ENCODE measurements at places on chromosomes 5 and 9.
A peak's percentile ranks its signal among the peaks of the same experiment; 100 is the strongest.

- DNase-seq: no peak
These were observed 360.1 kb upstream of the RIOK2 start for GRCh38 chr5:97543166-97543565.

DNA sequence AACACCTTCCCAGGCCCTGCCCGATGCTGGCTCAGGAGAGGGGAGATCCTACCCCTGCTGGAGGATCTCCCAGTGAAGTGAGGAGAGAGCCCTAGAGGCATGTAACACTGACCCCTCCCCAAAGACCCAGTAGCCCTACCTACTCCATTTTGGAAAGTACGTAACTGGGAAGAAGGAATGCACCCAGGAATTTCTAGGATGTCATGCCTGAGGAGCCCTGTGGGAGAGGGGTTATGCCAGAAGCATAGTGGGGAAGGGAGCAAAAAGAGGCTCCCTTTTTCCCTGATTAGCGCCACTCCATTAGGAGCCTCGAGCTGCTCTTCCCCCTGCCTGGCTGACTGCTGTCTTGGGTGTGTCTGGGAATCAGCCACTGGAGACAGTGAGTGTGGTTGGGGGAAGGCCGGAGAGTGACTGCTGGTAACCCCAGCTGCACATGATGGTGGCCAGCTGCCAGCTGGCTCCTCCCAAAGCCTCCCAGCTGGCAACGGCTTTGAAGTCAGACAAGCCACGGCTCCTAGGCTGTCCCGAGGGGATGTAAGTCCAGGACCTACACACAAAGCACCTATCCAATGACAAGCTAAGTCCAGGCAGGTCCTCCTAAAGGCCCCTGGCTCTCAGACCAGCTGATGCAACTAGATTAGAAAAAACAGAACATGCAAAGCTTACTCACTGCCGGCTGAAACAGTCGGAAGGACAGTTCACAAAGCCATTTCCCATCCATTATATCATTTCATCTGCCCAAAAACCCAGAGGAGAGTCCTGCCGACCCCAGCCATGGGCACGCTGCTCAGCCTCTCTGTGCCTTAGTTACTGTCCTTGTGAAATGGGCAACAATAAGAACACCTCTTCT, 136.5 kb upstream of the ABCA1 start:
- DNase-seq: peak; percentile 19

DNA sequence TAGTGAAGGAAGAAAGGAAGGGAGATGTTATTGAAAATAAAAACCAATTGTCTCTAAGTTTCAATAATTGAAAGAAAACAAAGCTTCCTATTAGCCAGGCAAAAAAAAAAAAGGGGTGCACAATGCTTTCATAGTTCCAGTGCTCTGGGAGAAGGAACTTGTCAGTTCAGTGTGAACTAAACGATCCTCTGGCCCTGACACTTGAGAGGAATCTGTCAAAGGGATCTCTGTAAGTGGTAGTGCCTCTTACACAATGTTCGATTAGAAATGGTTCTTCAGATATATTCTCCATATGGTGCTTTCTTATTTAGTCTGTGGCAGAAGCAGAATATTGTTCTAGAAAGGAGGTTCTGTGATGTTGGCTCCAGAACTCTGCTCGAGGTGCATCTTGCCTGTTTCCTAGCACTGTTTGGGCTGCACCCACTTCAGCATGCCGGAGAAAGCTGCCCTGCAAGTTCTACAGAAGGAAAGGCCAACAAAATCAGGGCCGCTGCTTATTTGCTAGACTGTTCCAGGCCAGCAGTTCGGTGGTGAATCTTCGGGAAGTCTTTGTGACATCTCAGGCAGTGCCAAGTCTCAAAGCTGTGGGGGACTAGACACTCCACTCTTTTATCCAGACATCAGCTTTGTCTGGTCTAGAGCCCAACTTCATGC, 90.9 kb downstream of the PIK3R1 start:
- DNase-seq: no peak

- peak; percentile 8 for DNase-seq
These were observed 733 bp downstream of the COL23A1 start for GRCh38 chr5:178589180-178590140.

GRCh38 chr5:55234121-55234700, 803 bp upstream of the CCNO start:
- DNase-seq: peak; percentile 19

DNA sequence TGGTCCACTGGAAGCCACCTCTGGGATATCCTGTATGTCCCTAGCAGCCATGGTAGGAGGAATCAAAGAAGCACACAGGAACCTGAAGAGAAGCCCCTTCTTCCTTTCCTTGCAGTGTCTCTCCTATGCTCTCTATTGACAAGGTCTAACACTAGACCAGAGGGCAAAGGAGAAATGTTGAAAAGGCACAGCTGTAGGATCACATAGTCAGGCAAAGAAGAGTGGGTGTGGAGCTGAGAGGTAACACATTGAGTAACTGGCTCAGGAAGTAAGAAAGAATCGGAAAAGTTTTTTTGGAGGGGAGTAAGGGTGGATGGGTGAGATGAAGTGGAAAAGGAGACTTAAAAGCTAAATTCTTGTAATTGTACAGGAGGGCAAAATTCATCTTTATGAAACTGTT, 100.1 kb downstream of the FOCAD start:
- DNase-seq: no peak

- peak; percentile 88 for DNase-seq
These were observed 39.9 kb downstream of the MOCS2 start for GRCh38 chr5:53069626-53070025.

GRCh38 chr9:31255211-31255610, 1129.2 kb upstream of the ACO1 start:
- no peak for DNase-seq

GRCh38 chr5:133149345-133149744, 97.5 kb downstream of the HSPA4 start:
- DNase-seq: no peak

- no peak for DNase-seq
These were observed 25.6 kb upstream of the ARRDC3 start for GRCh38 chr5:91408710-91409109.

DNA sequence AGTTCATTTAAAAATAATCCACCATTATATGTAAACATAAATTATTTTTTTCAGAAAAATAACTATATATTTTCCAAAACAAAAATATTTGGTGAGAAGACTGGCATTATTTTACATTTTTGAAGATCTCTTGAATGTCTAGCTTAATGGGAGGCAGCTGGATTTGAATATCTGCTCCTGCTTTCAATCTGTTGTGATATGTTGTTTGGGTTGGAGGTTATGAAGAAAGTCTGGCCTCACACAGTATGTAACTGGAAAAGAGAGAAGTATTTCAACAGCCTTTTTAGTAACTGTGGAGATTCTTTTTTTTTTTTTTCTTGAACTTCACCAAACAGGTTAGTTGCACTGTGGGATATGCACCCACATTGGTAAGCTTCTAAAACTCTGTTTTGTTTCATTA, 84.7 kb upstream of the SLIT3 start:
- DNase-seq: no peak

DNA sequence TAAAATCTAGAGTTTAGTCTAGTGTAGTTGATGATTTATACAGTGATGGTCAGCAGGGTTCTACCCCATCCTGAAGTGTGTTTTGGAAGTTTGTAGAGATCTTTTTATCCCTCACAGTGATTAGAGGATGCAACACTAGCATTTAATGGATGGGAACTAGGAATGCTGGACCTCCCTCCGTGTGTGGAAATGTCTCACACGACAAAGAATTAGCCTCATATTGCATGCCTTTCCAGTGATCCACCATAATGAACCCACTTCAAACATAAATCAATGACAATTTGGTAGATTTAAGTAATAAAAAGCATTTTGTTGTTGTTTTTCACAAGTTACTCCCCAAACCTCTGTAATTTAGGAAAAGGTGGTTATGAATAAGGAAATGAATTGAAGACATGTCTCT, 82.5 kb upstream of the LMNB1 start:
- no peak for DNase-seq

DNA sequence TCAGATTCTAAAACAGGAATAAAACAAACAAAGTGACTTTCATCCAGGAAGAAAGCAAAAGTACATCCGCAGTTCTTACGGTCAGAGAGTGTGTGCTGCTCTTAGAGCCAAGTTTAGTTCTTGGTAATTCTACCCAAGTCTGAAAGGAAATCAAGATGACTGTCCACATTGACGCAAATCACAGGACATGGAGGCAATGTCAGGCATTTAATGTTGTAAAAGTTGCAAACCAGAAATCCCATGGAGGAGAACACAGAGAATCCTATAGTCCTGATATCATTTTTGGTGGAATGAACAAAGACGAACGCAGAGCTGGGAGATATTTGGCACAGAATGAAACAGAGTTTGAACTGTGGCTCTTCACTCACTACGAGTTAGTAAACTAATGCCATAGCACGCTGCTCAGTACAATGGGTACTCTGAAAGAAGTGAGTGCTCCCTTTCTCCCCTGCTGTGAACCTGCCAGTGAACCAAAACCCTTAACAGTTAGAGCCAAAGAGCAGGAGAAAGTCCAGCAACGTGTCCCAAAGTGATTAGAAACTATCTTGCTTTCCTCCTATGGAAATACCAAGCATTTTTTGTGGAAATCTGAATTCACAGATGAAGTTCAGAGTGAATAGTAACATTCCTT, 74.3 kb downstream of the MUSK start:
- no peak for DNase-seq

- DNase-seq: no peak
These were observed 5.0 kb upstream of the C1QTNF3 start for GRCh38 chr5:34047774-34048572.

- DNase-seq: peak; percentile 18
These were observed 119.0 kb downstream of the TRIM32 start for GRCh38 chr9:116806075-116806474.

GRCh38 chr9:83432104-83432627, 106.0 kb downstream of the FRMD3 start:
- DNase-seq: no peak

- no peak for DNase-seq
These were observed 24.2 kb downstream of the ZBTB43 start for GRCh38 chr9:126829035-126829434.

DNA sequence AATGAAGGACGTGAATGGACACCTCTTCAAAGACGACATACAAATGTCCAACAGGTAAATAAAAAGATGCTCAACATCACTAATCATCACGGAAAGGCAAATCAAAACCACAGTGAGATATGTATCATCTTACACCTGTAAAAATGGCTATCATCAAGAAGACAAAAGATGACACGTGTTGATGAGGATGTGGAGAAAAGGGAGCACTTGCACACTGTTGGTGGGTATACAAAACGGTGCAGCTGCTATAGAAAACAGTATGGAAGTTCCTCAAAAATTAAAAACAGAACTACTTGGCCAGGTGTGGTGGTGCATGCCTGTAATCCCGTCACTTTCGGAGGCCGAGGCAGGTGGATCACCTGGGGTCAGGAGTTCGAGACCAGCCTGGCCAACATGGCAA, 47.9 kb downstream of the STK10 start:
- DNase-seq: no peak

DNA sequence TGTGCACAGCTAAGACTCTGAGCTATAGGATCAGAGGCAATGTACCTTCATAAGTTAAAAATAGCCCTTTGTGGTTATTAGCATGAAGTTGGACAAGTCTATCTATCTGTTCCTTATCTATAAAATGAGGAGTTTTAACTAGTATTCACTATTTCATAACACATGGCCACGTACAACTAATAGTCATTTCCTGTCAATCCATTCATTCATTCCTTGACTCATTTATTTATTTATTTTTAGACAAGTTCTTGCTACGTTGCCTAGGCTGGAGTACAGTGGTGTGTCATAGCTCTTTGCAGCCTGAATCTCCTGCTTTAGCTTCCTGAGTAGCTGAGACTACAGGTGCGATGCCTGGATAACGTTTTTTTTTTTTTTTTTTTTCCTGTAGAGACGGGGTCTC, 92.1 kb downstream of the NR3C1 start:
- DNase-seq: no peak

- DNase-seq: no peak
These were observed 63.2 kb downstream of the TTLL11 start for GRCh38 chr9:122029898-122030297.

DNA sequence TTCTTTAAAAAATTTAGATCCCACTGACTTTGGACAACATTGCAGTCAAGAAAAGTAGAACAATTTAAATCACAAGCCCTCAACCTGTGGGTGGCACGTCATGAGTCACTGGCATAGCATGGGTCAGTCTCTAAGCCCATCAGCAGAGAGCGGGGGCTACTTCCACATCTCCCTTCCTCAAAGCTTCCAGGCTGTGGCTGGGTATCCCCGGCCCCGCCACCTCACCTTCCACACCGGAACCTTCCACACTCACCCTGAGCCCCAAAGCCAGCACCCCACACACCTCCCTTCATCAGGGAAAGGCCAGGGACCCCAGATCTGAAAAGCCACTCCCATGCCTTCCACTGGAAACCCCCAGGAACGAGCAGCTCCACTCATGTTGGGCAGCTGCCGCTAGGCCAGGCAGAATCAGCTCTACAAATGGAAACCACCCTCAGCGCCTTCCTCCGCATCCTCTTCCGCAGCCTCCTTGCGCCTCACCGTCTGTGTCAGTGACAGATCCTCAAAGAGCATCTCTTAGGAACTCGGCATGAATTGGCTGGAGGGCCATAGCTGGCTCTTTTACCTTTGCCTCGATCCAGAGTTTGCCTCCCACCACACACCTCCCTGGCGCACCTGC, 156.5 kb downstream of the ERCC6L2 start:
- no peak for DNase-seq

DNA sequence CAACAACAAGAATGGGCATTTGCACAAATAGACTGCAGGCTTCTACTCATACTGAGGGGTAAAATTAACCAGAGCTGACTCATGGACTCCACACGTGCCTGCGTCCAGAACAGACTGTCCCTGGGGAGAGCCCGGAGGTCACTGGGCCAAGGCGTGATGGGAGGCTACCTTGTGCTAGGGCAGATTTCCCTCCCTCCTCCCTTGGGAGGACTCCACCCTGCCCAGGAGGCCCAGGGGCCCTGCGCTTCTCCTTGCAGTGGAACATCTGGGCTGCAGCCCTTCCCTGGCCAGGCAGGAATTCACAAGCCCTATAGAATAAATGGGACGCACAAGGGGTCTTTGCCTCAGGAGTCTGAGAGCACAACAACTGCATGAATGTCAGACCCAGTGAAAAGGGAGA, 35.6 kb downstream of the IRX2 start:
- no peak for DNase-seq

DNA sequence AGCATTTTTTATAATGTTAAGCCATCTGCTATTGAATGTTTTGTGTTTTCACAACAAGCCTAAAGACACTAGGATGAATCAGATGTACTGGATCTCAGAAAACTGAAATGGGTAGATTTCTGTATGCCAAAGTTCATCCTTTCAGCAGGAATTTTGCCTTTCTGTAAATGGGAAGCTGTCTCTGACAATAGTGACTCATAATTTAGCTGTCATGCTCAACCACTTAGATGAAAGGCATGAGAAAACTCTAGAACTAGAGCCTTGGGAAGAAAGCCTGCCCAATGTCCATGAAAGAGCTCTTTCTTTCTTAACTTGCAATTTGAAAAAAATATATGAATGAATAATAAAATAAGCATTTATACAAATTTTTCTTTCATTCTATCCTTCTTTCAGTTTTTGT, 616.0 kb upstream of the EDIL3 start:
- DNase-seq: no peak

DNA sequence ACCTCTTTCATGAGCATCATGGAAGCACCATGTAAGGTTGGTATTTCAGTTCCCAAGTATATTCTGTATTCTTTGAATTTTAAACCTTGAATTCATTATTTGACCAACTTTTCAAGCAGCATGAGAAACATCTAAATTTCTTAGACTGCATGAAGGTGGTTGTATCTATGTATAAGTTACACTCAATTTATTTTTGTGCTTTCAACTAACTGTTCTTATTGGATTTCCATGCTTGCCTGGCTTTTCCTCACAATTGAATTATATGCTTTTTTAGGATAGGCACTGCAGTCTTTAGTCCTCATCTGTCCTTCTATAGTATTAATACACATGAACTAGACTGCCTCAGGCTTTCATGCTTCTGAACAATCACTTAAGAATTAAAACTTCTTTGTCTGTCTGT, 134.0 kb downstream of the CEP120 start:
- no peak for DNase-seq
